Placental pericyte (primary cell): ENCODE measurements at places on chromosomes 2 and 18. TPM values are rescaled to one million over a fixed set of nuclear protein-coding genes. Genes with fewer than 3 reads are reported as not detected.

The REG1B gene
- not detected in 2 replicates for total RNA-seq

The RGPD4 gene
- under 0.01 TPM in 1 of 2 replicates, not detected in the other for total RNA-seq

The MAL gene
- total RNA-seq, result not detected in 2 replicates

The TRAPPC8 gene
- total RNA-seq, result 30.6 and 51.1 TPM in 2 replicates

The RETREG2 gene
- total RNA-seq, result 74.7 and 81.0 TPM in 2 replicates

The CRYGC gene
- total RNA-seq, result not detected in 2 replicates

The ZSWIM2 gene
- total RNA-seq, result not detected in 2 replicates

The ZSCAN30 gene
- 10.1 and 21.0 TPM in 2 replicates for total RNA-seq

The ADRA2B gene
- not detected in 2 replicates for total RNA-seq

The PAX8 gene
- total RNA-seq, result 2.9 and 3.1 TPM in 2 replicates

The PROM2 gene
- total RNA-seq, result 0.22 and 0.72 TPM in 2 replicates

The DSG4 gene
- total RNA-seq, result not detected in 2 replicates

The LIMS3 gene
- 3.1 and 22.0 TPM in 2 replicates for total RNA-seq

The ADD2 gene
- total RNA-seq, result 0.14 TPM in 1 of 2 replicates, not detected in the other

The ABCG5 gene
- not detected in 2 replicates for total RNA-seq

The NAB1 gene
- total RNA-seq, result 54.9 and 71.0 TPM in 2 replicates
